Stimulated activated CD4-positive, alpha-beta T cell treated with anti-CD3 and anti-CD28 coated beads, Interleukin-2, amount 100 ng/mL, for 48 hours (primary cell): ENCODE measurements at places on chromosomes 7 and 10.

DNA sequence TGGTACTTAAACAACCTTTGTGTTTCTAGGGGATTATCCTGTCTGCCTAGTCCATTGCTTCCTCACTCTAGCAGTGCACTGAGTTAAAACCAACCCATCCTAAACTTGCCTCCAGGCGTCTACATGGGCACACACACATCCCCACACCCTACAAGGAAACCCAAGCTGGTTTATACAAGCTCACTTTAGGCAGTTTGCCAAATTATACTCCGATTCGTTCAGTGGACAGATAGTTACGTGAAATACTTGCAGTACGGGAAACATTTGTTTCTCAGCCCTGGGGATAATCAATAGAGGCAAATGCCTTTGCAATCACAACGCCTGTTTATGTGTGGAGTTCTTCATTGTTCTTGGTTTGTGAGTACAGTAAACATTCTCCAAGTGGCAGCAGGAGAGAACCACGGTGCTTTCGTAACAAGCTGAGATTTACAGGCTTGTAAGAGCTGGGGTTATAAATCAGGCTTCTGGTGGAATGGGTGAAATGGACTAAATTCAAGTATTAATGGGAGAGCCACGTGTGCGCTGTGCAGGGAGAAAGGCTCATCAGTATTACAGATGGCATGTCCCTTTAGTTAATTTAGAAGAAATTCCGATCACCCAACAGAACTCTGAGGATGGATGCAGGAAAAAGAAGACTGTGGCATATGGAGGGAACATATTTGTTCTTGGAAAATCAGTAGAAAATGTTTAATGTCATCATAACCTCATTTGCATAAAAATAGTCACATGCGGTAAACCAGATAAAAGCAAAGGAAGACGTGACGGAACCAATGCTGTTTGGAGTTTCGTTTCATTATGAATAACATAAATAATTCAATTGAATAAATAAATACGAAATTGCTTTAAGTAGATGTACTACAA, 217.1 kb downstream of the GALNT17 start:
- DNase-seq, result no peak

DNA sequence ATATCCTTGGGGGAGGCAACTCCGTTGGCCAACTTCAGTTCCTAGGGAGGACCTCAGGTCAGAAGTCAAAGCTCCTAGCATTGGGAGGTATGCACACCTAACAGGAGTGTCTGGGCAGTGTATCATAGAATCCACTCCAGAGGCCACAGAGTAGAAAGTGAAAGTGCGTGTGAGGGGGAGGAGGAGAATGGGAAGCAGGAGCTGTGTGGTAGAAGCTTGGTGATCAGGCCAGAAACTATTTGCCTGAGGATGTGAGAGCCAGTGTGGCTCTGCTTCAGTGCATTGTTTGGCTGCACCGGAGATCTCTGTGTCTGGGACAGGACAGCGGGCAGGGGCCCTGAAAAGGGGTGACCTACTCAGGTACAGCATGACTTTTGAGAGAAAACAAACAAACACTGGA, 557.4 kb upstream of the VSTM2A start:
- no peak for DNase-seq

GRCh38 chr7:106770191-106770590, 94.9 kb upstream of the PIK3CG start:
- no peak for DNase-seq

DNA sequence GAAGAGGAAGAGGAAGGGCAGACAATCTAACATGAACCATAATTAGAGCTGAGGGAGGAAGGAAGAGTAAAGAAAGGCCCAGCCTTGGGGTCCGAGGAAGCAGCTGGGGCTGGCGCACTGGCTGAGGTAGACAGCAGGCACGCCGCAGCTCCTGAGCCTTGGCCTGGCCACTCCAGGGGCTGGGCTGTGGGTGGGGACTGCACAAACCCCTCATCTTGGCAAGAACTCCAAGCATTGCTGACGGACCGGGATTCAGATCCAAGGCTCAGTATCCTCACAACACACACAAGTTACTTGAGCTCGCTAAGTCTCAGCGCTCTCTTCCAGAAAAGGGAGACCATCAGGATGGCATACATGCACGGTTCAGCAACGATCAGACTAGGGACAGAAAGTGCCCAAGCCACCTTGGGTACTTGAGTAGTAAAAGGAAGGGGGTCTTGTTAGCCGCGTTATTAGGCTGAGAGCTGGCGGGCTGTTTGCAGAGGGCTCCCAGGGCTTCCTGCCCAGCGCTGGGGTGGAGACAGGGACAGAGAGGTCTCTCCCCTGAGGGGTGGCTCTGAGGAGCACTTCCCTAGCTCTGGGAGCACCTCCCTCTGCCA, 4.5 kb downstream of the TNS3 start:
- no peak for DNase-seq

- no peak for DNase-seq
Observed at GRCh38 chr10:70125918-70126552, 6.6 kb downstream of the AIFM2 start.

DNA sequence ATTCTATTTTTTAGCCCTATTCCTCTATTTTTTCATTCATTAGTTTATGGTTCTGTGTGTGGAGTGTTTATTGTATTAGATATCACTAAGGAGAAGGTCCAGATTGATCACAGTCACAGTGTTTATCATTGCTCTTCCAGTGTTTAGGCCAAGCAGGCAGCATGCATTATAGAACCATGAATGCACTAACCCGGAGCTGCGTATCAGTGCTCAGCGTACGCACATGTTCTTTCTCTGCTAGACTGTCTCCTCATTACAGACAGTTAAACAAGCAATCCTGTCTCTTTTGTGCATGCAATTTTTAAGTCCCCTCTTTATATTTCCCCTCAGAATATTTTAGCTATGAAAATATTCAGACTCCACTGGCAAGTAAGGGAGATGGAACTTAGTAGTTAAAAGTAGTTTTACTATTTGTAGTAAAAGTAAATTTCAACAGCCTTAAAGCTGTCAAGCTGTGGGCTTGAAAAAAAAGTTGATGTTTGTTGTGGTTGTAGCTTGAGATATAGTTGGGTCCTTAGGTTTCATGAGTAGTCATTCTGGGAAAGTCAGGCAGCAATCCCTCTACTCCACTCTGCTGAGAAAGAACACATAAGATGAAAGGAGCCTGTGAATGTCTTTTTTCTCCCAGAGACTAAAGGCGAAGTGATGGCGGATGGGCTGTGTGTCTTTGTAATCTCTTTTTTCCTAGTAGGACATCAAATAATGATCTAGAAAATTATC, 260.4 kb downstream of the CDK14 start:
- DNase-seq, result no peak

- no peak for DNase-seq
Observed at GRCh38 chr10:7184660-7185366, 226.0 kb downstream of the SFMBT2 start.

- DNase-seq, result no peak
Observed at GRCh38 chr10:98235846-98236245, 32.1 kb downstream of the LOXL4 start.

DNA sequence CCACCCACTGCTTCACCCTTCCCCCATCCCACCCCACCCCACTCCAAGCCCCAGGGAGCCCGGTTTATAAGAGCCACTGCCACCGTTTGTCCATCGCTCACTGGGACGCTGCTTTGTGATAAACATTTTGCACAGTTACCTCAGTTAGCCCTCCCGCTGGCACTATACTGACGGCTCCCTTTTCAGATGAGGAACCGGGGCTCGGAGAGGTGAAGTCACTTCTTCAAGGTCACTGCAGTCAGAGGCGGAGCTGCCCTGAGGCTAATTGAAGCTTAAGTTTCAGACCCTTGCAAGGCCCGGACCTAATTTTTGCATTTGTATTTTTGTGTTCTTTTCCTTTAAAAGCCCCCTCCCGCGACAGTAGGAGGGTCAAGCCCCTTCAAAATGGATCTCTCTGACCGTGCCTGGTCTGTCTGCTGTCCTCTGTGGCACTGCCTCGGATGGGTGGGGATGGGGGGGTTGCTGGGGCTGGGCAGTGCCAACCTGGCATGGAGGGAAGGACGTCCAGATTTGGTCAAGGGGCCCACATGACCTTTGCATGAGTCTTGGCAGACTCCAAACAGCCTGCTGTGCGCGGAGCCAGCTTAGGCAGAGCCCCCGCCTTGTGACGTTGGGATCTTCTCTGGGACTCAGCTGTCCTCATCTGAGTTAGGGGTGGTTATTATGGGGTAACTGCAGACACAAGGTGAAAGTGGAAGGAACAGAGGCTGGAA, 17.7 kb upstream of the NODAL start:
- DNase-seq, result no peak

GRCh38 chr10:17213646-17214349, 12.3 kb upstream of the TRDMT1 start:
- no peak for DNase-seq

GRCh38 chr10:71978476-71978875, 14.3 kb downstream of the CHST3 start:
- no peak for DNase-seq

- no peak for DNase-seq
Observed at GRCh38 chr10:31646519-31646918, 282.1 kb downstream of the ARHGAP12 start.

GRCh38 chr7:22651534-22652243, 75.3 kb upstream of the IL6 start:
- DNase-seq, result no peak

DNA sequence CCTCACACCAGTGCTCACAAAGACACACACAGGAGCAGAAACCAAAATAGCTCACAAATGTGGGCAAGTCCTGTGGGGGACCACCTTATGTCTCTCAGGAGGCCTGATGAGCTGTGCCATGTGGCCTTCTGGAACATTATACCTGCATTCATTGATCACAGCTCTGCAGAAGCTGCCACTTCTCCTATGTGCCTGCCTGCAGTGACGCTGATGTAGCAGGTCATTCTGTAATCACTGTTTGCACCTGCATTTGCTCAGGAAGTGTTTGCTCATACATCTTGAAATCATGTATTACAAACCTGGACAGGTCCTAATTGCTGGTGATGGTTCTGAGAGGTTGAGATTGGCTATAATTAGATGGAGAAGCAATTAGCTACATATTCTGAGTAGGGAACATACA, 310.2 kb downstream of the AUTS2 start:
- no peak for DNase-seq

DNA sequence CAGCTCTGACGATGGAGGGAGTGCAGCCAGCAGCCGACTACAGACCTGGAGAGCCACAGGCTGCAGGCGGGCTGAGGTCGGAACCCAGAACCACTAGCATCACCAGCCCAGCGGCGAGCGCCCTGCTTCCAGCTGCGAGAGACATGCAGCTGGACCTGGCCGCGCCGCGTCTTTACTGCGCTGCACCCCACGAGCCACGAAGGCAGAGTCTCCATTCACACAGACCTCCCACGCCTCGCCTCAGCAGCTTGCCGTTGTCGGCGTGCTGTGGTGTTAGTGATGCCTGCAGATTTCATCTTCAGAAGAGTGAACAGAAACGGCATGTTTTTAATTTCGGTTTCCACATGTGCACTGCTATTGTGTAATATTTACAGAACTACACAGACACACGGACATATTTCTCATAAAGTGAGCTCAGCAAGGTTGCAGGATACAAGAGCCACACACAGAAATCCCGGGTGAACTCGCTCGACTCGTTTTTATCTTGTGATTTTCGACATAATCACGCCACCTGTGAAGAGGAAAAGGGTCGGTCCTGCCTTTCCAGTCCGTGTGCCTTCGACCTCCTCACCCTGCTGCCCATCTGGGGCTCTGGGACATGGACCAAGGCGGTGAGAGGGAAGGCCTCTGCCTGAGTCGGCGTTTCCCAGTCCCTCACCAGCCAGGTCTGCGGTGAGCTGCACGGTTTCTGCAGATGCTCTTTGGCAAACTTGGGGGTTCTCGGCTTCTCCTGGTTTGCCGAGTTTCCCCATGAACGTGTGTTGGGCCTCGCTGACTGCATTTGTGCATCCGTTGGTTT, 252.2 kb downstream of the ELFN1 start:
- DNase-seq, result peak; percentile 53

- DNase-seq, result no peak
Observed at GRCh38 chr7:151570366-151570915, 50.7 kb upstream of the RHEB start.

GRCh38 chr7:28984217-28984616, 26.1 kb upstream of the TRIL start:
- no peak for DNase-seq

GRCh38 chr7:1951159-1951536, 281.1 kb downstream of the ELFN1 start:
- no peak for DNase-seq

DNA sequence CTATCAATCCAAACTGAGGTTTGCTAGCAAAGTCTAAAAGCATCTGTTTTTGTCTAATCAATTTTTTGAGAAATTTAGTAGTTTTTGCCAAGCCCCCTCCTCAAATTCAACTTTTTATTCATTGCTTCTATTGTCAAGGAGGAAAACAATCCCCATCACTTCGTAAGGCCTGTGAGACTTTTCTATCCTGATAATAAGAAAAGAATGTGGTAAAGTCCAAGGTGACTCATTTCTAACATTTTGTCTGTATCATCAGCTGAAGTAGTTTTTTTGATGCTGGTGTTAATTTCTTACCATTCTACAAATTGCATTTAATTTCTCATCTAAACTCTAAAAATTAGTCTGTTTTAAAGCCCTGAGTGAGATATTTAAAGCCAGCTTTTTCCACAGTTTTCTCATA, 11.7 kb downstream of the ANK3 start:
- DNase-seq, result no peak

- DNase-seq, result no peak
Observed at GRCh38 chr10:69107699-69108098, 16.3 kb upstream of the VPS26A start.

GRCh38 chr10:76311752-76312636, 880.6 kb downstream of the LRMDA start:
- DNase-seq, result no peak

GRCh38 chr10:4385231-4385870, 440.7 kb upstream of the AKR1E2 start:
- no peak for DNase-seq

- no peak for DNase-seq
Observed at GRCh38 chr10:48833674-48834073, 106.0 kb downstream of the LRRC18 start.
